AG04450 (cell line): ENCODE measurements at places on chromosomes 12 and 14.

- DNase-seq = peak; percentile 13
Observed at GRCh38 chr14:95998656-95999055, 40.5 kb upstream of the C14orf132 start.

DNA sequence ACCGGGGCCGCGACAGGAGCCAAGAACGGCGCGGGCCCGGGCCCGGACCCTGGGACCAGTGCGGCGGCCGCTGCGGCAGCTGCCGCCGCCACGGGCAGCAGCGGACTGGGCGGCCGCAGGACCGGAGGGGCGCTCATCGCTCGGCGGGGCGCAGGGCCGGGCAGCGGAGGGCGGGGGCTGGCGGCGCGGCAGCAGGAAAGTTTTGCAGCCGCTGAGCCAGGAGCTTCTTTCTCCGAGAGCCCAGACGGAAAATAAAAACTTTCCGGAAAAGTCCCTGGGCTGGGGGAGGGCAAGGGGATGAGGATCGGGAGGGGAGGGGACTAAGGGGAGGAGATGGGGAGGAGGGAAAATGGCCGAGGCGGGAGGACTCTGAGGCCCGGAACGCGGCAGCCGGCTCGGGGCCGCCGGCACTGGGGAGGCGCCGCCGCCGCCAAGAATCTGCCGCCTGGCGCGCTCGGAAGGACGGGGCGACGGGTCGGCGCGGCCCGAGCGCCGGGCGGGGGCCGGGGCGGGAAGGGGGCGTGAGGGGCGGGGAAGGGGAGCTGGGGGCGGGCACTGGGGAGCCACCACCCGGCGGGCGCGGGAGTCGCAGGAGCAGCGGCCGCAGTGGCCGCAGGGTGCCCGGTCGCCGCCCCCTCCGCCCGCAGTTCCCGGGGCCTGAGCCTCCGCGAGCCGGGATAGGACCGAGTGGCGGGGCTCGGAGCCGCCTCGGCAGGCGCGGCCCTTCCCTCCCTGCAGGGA, at the start of gene PRKD1:
PRKD1 (minus strand) TSS at position 472 of the 741 bp plus-strand sequence.
- no peak for DNase-seq

- no peak for DNase-seq
Observed at GRCh38 chr12:107497231-107497630, 188.4 kb upstream of the PWP1 start.

DNA sequence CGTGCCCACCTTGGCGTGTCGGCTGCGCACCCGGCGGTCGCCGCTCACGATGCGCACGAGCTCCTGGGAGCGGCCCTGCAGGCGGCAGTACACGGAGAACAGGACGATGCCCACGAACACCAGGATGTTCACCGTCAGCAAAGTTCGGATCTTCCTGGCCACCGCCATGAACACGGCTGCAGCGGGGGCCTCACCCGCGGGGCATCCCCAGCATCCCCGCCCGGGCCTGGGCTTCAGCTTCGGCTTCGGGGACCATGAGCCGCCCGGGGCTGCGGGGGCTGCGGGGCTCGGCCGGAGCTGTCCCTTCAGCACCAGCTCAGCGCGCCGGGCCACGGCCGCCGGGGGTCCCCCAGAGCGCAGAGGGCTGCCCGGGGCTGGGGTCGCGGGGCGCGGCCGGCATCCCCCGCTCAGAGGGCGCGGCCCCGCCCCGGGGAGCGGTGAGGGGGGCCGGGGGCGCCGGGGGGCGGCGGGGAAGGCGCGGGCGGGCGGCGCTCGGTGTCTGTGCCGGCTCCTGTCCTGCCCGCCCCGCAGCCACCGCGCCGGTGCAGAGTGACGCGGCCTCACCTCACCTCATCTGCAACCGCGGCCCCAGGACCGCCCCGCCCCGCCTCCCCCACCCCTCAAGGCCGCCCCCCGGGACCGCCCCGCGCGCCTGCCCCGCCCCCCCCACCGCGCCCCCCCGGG, at the start of gene GALNT9:
GALNT9 (minus strand) TSS at position 554 of the 684 bp plus-strand sequence; CDS start at position 168, 386 bp downstream.
- no peak for DNase-seq

GRCh38 chr12:52835271-52836041, 1.3 kb upstream of the KRT79 start:
- no peak for DNase-seq

- no peak for DNase-seq
Observed at GRCh38 chr12:92193846-92194245, 48.2 kb upstream of the BTG1 start.

GRCh38 chr12:22101749-22102243, 55.8 kb downstream of the CMAS start:
- DNase-seq = peak; percentile 59

GRCh38 chr12:26374934-26375680, 179.7 kb downstream of the SSPN start:
- DNase-seq = no peak

DNA sequence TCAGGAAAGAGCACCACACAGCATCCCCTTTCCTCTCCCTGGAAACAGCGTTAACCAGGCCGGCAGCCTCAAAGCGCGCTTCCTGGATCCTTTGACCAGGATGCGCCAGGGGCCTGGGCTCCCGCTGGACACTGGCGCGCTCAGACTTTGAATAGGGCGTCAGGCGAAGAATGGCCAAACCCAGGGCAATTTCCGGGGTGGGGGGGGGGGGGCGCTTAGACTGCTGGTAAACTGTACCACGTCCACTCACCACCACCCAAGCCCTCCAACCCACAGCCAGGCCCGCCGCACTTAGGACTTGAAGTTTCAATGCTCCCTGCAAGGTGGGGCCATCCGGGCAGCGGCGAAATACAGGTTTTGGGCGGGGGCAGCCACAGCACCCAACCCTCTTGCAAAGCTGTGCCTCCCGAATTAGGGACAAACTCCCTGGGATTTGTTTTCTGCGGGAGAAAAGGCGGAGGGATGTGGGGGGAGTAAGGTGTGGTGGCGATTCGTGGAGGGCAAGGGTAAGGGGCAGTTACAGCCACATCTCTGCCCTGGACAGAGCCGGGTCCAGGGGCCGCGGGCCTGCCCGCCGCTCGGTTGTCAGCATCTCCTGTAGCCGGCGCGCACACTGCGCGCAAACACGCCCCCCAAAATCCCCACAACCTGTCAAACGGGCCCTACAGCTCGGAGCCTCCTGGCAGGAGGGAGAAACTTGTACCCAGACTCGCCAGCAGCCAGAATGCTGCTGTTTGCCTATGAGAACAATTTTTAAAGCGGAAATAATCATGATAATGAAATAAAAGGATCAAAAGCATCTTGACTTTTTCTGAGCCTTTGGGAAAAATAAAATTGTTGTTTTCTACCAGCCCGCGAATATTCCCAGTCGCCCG, 958 bp downstream of the RTN1 start:
- no peak for DNase-seq

DNA sequence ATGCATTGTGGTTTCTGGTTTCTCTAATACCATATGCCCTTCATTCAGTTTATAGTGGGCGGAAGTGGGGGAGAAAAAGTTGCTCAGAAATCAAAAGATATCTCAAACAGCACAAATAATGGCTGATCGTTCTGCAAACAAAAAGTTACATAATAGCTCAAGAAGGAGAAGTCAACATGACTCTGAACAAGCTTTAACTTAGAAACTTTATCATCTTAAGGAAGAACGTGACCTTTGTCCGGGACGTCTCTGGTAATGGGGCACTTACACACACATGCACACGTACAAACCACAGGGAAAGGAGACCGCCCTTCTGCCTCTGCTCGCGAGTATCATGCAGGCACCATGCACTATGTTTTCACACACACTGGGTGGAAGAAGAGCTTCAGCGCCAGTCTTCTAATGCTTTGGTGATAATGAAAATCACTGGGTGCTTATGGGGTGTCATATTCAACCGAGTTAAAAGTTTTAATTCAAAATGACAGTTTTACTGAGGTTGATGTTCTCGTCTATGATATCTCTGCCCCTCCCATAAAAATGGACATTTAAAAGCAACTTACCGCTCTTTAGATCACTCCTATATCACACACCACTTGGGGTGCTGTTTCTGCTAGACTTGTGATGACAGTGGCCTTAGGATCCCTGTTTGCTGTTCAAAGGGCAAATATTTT, 4.7 kb downstream of the FOS start:
- DNase-seq = no peak

DNA sequence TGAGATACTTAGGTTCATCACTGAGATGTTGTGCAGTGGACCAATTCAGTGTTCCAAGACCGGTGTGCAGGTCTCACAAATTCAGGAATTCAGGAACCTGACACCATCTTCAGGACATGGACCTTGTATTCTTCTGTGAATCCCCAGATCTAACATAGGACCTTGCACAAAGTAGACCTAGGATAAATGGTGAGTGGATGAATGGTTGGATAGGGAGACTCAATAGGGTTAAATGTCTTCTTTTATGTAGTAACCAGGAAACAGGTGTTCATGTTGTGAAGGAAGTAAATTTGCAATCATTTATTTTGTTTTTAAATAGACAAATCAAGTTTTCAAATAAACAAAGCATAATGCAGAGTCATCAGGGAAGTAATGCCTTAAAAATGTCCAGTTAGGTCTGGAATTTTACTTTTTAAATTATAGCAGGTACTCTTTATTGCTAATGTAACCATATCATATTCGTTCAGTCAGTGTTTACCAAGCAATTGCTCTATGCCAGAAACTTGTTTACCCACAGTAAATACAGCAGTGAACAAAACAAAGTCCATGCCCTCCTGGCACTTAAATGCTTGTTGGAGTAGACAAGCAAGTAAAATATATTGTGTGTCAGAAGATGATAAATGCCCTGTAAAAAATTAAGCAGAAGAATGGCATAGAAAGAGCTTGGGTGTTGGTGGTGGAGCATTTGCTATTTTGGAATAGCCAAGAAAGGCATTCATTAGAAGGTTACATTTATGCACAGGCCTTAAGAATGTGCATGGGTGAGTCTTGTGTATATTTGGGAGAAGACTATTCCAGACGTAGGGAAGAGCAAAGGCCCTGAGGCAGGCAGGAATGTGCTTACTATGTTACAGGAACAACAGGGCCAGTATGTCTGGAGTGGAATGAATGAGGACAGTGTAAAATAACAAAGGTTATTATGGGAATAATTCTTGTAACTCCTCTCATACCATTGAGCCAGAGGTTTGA, 26.3 kb downstream of the RXYLT1 start:
- DNase-seq = no peak

GRCh38 chr12:2298556-2299200, 245.9 kb downstream of the CACNA1C start:
- no peak for DNase-seq

DNA sequence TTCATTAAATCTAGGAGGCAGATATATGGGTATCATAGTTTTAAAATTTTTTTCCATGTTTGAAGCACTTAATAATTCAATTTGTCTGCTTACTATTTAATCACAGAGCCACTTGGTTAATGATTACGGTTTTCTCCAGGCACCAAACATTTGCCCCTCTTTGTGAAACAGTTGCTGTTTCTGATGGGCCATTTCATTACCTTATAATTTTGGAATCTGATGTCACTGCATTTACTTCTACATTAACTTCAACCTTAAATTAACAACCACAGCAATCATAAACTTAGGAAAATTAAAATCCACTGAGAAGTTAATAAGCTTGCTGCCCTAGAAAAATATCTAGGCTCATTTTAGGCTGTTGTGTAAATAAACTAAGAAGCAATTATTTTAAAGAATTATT, 17.0 kb downstream of the TMCC3 start:
- DNase-seq = no peak

DNA sequence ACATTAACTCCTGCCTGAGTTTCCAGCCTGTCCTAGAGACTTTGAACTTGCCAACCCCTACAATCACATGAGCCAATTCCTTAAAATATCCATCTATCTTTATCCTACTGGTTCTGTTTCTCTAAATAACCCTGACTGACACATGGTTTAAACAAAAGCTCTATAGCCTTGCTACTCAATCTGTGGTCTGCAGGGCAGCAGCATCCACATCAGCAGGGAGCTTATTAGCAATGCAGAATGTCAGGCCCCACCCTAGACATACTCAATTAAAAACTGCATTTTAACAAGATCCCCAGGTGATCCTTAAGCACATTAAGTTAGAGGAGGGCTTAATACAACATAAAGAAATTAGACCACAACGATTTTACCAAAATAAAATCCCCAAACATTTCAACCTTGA, 108.3 kb upstream of the CPSF6 start:
- DNase-seq = no peak

GRCh38 chr12:16347391-16348298, at the start of gene MGST1:
Gene MGST1, plus strand, starts transcription at chr12:16347645. Its CDS starts 6,608 bp downstream, at chr12:16354253.
- no peak for DNase-seq

GRCh38 chr14:24632761-24633160, 1.2 kb downstream of the GZMB start:
- DNase-seq = no peak

DNA sequence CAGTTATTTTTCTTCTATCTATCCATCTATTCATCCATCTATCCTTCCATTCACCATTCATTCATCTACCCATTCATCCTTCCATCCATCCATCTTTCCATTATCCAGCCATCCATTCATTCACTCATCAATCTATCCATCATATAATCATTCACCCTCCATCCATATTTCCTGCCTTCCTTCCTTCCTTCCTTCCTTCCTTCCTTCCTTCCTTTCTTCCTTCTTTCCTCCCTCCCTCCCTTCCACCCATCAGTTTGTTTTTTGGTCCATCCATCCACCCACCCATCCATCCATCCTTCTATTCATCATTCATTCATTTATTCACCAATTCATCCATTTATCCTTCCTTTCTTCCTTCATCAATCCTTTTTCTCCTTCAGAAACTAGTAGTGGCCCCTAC, 34.3 kb upstream of the NOS1 start:
- no peak for DNase-seq

DNA sequence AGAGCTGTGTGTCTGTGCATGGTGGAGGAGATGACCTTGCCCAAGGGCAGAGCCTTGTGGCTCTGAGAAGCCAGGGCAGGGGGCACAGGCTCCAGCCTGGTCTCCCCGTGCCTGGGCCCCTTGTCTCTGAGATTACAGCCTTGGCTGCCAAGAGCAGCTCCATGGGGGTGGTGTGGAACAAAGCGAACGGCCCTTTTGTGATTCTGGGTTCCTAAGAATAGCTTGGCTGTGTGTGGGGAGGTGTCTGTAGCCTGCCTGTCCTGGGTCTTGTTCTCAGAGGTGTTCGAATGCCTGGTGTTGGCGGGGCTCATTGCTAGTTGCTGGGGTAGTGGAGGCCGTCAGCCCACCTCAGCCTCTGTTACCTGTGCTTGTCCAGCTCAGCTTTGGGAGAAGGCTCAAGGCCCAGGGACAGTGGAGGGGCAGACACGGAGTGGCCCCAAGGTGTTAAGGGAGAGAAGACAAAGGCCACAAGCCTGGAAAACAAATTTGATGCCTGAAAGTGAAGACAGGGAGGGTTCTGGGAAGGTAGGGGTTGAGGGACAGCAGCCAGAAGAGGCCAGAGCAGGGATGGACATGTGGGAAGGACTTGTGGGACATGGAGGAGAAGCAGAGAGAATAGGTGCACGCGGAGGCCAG, 7.4 kb upstream of the MYH7 start:
- DNase-seq = no peak

GRCh38 chr12:119994892-119995658, 6.0 kb downstream of the BICDL1 start:
- DNase-seq = no peak

DNA sequence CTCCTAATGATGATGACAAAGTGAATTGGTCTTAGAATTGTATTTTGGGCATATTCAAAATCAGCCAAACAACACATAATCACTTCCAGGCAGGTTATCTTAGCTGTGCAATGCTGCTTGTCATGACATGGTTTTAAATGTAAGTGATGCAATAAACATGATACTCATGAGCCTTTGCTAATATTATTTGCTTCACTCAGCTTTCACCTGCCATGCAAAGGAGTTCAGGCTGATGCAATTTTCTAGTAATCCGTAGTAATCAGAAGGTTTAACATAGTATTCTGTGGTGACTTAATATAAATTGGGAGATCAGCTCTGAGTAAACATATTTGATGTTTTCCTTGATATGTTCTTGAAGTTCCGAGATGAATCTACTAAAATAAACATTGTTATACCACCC, 29.1 kb downstream of the TMEM260 start:
- no peak for DNase-seq
